ENCODE measurements at places on chromosomes 5 and 9. TPM values are rescaled to one million over a fixed set of nuclear protein-coding genes. Genes with fewer than 3 reads are reported as not detected.
A peak's percentile ranks its signal among the peaks of the same experiment; 100 is the strongest.

The OTP gene
- total RNA-seq: 0.31 TPM

The CREBRF gene
- total RNA-seq: 11.9 TPM

DNA sequence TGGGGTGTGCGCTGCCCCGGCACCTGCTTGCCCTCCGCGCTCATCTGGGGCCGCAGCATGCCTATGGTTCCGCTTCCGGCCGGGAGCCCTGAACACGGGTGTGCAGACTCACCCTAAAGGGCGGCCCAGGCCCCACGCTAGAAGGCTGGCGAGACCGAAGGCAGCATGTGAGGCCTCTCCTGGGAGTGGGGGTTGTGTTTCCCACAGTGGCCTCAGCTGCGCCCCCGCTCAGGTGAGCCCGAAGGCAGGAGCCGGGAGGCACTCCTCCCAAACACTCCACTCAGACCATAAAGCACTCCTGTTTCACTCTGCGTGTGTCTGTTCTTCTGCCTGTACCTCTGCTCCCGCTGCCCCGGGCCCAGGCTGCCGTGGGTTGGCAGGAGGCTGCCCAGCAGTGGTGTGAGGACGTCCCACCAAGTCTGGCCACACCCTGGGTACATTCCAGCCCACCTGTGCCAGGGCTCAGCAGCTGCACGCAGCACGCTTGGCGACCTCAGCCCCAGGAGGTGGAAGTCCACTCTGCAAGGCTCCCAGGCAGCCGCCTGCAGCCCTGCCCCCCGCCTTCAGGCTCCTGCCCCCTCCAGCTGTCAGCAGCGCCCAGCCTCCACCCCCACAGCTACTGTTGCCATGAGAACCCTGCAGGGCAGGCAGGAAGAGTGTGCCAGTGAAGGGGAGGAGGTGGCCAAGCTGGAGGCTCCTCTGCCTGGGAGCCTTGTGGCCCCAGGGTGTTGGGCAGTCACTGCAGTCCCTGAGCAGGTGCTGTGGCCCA lies 1.2 kb upstream of the AJM1 start:
- peaks cover 6% of the 10 kb centered on the region for H3K4me1 ChIP-seq
- H3K36me3 ChIP-seq: no peaks in the 10 kb centered on the region
- H3K4me3 ChIP-seq: peak overlapping the region; percentile 25
- DNase-seq: no peak

The IFNB1 gene
- total RNA-seq: not detected

DNA sequence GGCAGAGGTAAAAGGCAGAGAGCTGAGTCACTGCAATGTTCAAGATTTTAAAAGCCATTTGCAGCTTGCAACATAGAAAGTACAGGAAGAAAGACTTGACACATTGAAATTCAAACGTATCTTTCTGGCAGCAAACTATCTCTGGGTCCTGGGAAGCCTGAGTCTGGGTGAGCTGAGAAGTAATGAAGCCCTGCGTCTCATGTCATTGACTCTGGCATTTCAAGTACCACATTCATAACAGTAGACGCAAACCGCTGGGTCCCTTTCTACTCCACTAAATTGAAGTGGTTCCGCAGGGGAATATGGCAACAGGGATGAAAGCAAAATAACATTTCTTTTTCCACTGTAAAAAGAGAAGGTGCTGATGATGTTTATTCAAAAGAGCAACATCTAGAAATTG lies 694.3 kb downstream of the BRINP1 start:
- H3K36me3 ChIP-seq: no peaks in the 10 kb centered on the region
- H3K4me3 ChIP-seq: no peak overlapping the region
- H3K27me3 ChIP-seq: no peaks in the 10 kb centered on the region

The CAVIN4 gene
- 6.1 TPM for total RNA-seq

DNA sequence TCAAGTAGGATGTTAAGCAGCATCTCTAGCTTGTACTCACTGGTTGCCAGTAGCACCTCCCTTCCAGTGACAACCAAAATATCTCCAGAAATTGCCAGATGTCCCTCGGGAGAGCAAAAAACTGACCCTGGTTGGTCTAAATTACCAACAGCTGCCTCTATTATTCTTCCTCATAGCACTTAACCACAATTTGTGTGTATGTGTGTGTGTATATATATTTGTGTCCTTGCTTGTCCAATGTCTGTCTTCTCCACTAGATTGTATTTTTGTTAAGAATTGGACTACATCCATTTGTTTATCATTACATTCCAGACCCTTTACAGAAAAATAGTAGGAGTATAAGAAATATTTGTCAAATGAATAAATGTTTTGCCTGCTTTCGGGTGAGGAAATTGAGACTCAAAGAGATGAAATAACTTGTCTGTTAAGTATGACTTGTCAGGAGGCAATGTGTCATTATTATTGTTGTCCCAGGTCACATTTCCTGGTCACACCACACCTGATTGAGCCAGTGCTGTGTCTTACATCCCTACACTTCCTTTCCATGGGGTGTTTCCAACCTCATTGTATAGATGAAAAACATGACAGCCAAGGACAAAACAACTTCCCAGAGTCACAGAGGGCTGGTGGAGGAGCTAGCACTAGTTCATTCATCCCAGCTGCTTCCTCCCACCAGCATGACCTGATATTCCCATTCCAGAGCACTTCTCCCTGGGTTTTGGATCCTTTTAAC lies 11.4 kb upstream of the GRPEL2 start:
- H3K27me3 ChIP-seq: no peaks in the 10 kb centered on the region
- H3K36me3 ChIP-seq: peaks cover 3% of the 10 kb centered on the region
- H3K27ac ChIP-seq: no peak overlapping the region
- no peaks in the 10 kb centered on the region for H3K4me1 ChIP-seq

GRCh38 chr5:143440448-143441115 lies 37.1 kb upstream of the NR3C1 start:
- H3K27ac ChIP-seq: no peak overlapping the region
- no peak overlapping the region for H3K4me3 ChIP-seq
- DNase-seq: no peak
- H3K36me3 ChIP-seq: no peaks in the 10 kb centered on the region
- H3K27me3 ChIP-seq: peaks cover 17% of the 10 kb centered on the region
